ENCODE measurements at places on chromosomes 5 and 9.

- DNase-seq = no peak
Observed at GRCh38 chr9:129756191-129756590, 3.3 kb upstream of the PTGES start.

- no peak for DNase-seq
Observed at GRCh38 chr9:125633116-125633745, 73.8 kb downstream of the MAPKAP1 start.

GRCh38 chr9:106753155-106753671, 109.8 kb upstream of the ZNF462 start:
- DNase-seq = no peak

- no peak for DNase-seq
Observed at GRCh38 chr9:89425024-89425805, 72.7 kb downstream of the SEMA4D start.

DNA sequence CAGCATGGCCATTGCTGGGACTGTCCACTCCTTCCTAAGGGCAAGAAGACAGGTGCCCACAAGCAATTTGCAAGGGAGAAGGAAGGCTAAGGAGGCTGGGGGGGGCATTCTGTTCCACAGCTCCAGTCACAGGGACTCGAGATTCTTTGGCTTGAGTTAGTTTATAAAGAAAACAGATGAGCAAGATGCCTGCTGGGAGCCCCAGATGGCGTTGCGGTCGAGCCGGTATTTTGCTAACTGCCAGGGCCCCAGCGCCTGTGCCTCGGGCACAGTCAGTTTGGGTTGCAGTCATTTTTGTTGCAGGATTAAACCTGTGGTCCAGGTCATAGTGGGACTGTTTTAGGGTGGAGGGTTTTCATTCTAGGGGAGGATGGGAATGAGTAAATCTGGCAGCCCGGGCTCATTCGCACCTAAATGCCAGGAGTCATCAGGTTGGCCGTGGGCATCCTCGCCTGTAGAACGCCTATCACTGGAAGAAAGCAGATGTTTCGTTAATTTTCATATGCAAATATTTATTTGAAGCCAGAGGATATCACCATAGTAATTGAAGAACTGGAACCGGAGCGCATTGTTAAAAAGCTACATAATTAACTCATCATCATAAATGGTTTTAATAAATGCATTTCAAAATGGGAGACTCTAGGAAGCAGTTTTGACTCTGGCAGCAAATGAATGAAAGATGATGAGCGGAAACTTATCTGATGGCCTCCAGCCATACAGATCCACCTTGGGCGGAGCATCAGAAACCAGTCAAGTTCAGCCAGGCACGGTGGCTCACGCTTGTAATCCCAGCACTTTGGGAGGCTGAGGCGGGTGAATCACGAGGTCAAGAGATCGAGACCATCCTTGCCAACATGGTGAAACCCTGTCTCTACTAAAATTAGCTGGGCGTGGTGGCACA, 87.1 kb upstream of the FCN2 start:
- DNase-seq = no peak

DNA sequence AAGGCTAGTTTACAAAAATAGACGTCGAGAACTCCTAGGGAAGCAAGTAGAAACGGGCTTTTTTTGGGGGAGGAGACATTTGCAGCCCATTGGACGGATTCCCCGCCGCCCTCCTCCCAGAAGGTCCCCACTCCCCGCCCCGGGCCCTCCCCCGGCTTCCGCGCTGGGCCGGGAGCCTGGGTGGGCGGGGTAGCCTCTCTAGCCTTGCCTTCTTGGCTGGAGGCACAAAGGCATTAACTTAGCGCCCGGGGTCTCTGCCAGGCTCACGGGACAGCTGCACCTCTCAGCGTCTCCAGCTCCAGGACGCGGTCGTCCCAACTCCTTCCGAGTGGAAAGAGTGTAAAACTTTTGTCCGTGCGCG, at the start of gene DMRTA1:
TSS of gene DMRTA1 (plus strand) at position 236 of the 361 bp plus-strand sequence. CDS start 242 bp downstream, outside the sequence.
- DNase-seq = no peak

DNA sequence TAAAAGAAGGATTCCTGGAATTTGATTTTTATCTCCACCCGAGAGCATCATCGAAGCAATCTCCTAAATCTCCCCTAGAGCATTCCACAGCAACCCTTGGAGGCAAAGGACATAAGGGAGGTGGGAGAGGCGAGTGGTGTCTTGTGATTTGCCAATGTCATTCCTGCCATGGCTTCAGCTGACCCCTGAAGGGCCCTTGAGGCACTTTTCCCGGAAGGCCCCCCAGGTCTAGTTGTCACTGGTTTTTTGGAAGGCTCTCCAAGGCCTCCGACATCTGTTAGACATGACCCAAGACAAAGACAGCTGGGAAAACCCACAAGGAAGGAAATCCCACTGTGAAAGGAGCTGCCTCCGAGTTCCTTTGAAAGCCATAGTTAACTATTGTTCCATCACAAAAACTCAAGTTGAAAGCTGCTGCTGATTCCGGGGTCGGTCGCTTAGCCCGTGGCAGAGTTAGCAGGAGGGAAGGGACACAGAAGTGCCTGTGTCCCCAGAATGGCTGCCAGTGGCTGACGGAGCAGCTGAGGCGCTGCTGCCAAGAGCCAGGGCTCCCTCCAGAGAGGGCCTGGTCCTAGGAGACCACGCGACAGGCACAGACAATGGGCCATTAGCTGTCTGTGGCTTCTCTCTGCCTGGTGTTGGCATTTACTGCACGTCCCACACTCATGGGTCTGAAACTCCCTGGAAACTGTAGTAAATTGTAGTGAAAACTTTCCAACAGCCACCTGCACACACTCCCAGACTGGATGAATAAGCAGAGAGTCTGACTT, 24.4 kb upstream of the TRIO start:
- no peak for DNase-seq

DNA sequence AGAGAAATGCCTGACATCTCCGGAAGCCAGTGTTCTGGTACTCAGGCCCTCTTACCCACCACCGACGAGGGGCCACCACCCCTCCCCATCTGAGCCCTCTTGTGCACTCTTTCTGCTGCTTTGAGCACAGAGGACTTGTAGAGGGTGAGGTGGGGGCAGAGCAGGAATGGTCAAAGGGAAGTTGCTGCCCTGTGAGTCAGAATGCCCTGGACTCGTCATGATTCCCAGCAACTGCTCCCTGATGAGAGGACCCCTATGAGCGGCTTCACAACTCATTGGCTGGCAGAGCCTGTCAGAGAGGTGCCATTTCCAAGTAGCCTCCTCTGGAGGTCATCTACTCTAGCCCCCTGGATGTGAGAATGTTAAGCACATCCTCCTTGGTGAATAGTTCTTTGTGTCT, 845 bp downstream of the ECSCR start:
- no peak for DNase-seq

- DNase-seq = no peak
Observed at GRCh38 chr5:134420343-134420742, 8.7 kb upstream of the CDKN2AIPNL start.

DNA sequence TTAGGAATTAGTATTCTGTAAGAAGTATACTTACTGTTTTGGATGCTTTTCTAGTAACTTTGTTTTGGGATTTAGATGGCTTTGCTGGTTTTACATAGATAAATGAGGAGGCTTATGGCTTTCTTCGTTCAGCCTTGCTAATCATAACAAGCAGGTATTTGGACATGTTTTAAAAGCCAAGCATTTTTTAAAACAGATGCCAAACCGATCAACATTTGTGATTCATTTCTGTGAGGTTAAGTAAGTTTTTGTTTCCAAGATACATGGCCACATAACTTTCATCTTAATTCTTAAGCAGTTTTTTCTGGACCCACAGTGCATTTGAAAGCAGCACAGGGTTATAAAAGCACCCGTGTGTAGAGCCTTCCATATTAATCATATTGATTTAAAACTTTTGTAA, 21.7 kb downstream of the TARS1 start:
- DNase-seq = no peak

DNA sequence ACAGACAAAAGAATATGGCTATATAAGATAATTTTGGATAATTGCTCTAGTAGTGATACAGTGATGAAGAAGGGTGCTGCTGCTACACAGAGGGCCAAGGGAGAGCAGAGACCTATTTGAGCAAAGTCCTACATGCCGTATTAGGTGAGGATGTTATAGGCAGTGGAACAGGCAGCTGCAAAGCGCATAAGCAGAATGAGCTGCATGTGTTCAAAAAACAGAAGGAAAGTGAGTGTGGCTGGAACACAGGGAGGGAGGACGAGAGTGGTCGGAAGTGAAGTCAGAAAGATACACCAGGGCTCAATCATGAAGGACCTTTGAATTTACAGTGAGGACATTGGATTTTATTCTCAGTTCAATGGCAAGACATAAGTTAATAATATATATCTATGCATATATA, 35.4 kb downstream of the ITGA2 start:
- no peak for DNase-seq

DNA sequence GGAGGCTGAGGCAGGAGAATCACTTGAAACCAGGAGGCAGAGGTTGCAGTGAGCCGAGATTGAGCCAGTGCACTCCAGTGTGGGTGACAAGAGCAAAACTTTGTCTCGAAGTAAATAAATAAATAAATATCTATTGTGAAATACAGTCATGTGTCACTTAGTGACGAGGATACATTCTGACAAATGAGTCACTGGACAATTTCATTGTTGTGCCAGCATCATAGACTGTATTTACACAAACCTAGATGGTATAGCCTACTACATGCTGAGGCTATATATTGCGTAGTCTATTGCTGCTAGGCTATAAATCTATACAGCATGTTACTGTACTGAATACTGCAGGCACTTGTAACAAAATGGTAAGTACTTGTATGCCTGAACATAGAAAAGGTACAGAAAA, 61.1 kb upstream of the CCL21 start:
- DNase-seq = no peak

DNA sequence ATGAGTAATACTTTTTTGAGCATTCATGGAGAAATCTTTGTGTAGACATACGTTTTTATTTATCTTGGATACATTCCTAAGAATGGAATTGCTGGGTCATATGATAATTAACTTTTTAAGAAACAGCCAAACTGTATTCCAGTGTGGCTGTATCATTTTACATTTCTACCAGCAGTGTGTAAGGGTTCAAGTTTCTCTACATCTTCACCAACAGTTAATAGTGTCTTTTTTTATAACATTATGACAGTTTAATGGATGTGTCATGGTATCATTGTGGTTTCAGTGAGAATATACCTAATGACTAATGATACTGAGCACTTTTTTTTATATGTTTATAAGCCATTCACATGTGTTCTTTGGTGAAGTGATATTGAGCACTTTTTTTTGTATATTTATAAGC, 52.4 kb downstream of the NIPBL start:
- DNase-seq = no peak

DNA sequence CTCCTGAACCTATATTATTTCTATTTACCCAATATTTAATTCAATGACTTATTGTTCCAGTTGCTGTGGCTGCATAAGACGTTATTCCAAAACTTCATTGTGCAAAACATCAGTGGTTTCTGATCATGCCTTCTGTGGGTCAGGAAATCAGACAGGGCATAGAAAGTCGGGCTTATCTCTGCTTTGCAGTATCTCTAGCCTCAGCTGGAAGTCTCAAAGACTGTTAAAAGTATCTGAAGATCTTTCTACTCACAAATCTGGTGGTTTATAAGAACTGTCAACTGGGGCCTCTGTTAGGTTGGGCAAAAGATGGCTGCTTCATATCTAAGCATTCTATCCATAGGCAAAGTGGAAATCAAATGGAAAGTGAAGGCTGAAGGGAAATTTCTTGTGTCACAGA, 687.7 kb upstream of the ARRDC3 start:
- no peak for DNase-seq

GRCh38 chr5:96870094-96871026, 5.9 kb upstream of the ERAP2 start:
- no peak for DNase-seq

DNA sequence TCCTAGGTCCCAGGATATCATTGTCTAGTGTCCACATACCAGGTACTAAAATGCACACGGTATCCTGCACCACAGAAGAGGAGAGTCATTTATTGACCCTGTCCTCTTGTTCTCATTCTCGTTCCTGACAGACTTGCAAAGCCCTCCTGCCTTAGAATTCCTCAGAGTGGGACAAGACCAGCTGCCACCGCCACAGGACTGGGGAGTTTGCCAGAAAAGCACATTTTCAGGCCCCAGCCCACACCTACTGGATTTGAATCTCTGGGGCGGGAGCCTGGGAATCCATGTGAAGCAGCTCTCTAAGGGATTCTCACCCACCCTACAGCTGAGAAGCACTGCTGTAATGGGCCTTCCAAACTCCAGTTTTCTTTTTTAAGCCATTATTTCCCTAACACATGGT, 68.0 kb upstream of the FANCC start:
- DNase-seq = no peak

- DNase-seq = no peak
Observed at GRCh38 chr5:55599148-55600050, 64.6 kb upstream of the PLPP1 start.

DNA sequence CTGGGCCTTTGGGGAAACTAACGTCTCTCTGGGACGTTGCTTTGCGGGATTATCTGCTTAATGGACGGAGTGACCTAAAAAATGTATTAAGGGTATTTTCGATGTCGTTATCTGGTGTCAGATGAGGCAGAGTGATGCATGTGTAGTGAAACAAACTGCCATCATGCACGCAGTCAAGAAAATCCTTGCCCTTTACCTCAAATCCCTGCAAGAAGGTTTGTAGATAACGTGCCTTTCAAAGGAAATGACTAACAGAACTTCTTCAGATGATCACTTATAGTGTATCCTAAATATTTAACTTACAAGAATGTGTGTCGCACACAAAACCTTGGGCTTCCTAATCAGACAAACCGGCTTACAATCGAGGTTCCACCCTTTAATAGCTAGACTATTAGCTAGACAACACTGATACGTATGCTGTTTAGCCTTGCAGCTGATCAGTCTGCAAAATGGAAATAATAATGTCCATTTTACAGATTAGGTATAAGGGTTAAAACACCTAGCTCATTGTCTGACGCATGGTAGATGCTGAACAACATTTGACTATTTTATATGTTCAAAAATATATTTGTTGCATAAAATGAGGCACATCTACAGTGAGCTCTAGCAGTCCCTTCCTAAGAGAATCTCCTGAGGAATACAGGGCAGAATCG, 541 bp upstream of the TBCA start:
- DNase-seq = no peak

- DNase-seq = no peak
Observed at GRCh38 chr5:125496393-125496792, 750.0 kb upstream of the ZNF608 start.

GRCh38 chr5:82765765-82766164, 311.4 kb downstream of the TMEM167A start:
- DNase-seq = no peak

DNA sequence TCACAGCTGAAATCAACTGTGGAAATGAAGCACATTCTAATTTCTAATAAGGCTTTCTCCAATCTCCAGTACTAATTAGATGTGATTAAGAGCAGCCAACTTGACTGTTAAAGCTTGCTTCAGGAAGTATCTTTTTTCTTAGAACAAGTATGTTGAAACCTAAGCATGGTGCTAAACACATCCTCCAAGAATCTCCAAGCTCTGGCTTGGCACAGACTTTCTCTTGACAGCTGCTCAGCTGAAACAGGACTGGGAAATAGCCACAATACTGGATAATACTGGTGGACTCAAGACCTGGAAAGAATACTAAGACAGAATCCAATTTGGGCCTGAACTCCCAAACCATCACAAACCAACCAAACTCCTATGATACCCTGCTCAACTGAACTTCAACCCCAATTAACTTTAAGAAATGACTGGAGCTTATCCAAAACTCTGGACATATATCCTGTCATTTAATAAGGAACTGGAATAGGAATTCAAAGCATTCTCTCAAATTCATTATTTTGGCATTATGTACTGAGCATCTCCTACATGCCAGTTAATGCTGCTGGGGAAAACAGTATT, 16.2 kb downstream of the PRKAA1 start:
- no peak for DNase-seq
